Stimulated activated memory B cell treated with anti-CD40 and anti-IgM and Interleukin-4, amounts not matched to agents 10 μg/mL and 1 μg/mL and 100 μg/mL, for 72 hours (primary cell): ENCODE measurements at places on chromosomes 3 and 15.

GRCh38 chr15:65981837-65982626 lies 112.7 kb downstream of the RAB11A start:
- peak; percentile 88 for ATAC-seq

GRCh38 chr3:86563400-86563970 lies 427.5 kb downstream of the VGLL3 start:
- ATAC-seq = no peak

DNA sequence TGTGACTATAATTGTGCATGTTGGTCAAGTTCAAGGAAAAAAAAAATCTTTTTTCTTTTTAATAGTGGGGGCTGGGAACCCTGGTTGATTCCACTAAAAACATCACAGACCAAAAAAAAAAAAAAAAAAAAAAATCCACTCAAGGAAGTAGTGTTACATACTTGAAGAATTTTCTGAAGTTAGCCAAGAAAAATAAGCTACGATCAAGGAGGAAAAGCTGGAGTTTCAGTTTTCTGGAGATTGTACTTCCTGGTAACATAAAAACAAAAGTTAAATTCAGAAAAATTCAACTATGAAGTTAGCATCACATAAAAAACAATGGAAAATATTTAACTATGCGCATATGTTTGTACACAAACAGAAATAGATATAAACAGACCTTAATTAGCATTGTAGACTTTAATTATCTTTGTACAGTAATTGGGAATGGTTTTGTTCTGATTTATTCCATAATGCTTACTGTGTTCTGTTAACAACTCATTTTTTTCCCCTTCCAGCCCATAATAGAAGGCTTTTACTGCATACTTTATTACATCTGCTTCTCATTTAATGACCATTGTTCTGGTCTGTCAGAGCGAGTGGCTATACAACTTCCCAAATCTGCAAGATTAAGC lies 194.3 kb downstream of the RORA start:
- no peak for ATAC-seq

GRCh38 chr15:68208136-68208535 lies 3.0 kb upstream of the CALML4 start:
- ATAC-seq = no peak

GRCh38 chr3:108301695-108302404 lies 5.5 kb downstream of the HHLA2 start:
- peak; percentile 74 for ATAC-seq

GRCh38 chr3:187957582-187957981 lies 196.4 kb upstream of the LPP start:
- no peak for ATAC-seq

GRCh38 chr15:73568564-73569280 lies 64.5 kb downstream of the NPTN start:
- no peak for ATAC-seq

GRCh38 chr3:882533-882932 lies 210.3 kb upstream of the CNTN6 start:
- no peak for ATAC-seq

DNA sequence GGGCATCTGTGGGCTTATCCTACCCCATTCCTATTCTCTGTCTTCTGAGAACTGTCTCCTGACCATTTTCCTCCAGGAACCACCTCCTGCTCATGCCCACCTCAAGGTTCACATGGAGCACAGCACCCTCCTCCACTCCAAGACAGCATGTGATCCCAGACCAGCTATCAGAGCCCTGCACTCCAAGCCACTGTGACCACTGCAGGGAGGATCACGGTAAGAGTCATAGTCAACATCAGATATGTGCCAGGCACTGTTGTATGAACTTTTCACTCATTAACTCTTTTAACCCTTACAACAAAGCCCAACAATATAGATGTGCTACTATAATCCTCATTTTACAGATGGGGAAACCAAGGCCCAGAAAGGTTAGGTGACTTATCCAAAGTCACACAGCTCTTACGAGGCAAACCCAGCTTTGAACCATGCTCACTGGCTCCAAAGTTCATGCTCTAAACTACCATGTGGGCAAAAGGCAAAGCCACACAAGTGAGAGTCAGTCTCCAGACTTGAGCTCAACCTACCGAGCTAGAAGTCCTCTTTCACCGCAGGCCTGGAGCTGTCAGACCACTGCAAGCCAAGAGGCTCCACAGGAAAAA lies 115.1 kb upstream of the IQSEC1 start:
- ATAC-seq = no peak

- no peak for ATAC-seq
Observed at GRCh38 chr3:185843126-185843525, 18.3 kb upstream of the IGF2BP2 start.

- ATAC-seq = no peak
Observed at GRCh38 chr15:41004490-41004889, 51.2 kb downstream of the CHAC1 start.

DNA sequence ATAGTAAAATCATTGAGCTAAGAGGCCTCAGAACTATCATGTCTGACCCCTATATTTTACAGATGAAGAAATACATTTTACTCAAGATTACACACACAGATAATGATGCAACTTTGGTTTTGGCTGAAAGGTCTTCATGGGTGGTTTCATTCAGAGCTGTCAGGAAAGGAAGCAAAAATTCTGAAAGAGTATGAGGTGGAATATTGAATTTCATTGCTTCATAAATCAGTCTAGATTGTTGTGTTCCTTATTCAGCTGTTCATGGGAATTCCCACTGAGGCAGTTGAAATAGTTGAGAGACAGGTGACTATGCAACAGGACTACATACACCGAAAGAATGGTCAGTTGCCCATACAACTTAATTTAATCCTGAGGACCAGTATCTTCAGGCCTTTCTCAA lies 39.4 kb downstream of the CD200 start:
- no peak for ATAC-seq

DNA sequence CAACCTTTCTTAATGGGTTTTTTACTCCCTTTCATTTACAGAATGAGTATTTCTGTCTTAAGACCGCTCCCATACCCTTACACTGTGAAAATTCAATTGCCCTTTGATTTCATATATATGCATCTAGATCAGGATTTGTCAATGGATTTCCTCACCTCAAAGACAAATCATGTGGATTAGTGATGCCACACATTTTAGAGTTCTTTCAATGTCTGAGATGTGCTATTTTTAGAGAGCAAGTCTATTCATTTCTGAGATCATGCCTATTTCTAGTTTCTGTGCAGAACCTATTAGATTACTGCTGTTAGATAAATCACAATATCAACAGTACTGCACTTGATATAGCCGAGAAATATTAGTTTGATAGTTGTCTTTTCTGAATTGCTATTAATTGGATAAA lies 137.3 kb downstream of the GABRB3 start:
- ATAC-seq = no peak

GRCh38 chr3:55147856-55148720 lies 220.2 kb upstream of the LRTM1 start:
- no peak for ATAC-seq

DNA sequence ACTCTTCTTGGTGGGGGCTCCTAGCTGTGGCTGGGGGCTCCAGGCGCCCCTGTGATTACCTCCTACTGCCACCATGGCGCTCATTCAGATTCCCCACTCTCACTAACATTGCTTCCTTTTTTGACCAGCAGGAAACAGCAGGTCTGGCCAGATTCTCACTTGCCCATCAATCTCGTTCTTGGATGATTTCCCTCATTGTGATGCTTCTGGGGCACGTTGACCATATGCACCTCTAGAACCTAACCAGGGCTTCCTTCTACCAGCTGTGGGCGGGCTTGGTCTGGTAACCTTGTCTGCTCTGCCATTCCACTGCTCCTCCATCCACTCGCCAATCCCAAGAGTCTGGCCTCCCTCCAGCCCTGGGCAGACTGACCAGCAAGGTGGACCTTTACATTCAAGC lies 35.9 kb upstream of the PTPN23 start:
- no peak for ATAC-seq

GRCh38 chr3:11507719-11508118 lies 136.0 kb downstream of the VGLL4 start:
- no peak for ATAC-seq

DNA sequence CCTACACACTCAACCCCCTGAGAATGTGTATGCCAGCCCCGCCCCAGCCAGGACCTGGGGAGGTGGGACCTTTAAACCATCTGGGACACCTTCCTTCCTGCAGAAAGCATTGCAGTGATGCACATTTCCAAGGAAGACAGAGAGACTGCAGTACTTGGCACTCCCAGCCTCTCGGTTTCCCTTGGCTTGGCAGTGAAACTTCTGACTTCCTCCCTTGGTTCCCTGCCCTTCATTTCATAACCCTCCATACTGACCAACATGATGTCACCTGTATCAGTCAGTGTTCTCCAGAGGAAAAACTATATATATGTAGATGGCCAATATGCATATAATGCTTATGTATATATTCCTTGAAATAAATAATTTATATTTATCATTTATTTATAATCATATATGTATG lies 103.2 kb downstream of the SST start:
- no peak for ATAC-seq

DNA sequence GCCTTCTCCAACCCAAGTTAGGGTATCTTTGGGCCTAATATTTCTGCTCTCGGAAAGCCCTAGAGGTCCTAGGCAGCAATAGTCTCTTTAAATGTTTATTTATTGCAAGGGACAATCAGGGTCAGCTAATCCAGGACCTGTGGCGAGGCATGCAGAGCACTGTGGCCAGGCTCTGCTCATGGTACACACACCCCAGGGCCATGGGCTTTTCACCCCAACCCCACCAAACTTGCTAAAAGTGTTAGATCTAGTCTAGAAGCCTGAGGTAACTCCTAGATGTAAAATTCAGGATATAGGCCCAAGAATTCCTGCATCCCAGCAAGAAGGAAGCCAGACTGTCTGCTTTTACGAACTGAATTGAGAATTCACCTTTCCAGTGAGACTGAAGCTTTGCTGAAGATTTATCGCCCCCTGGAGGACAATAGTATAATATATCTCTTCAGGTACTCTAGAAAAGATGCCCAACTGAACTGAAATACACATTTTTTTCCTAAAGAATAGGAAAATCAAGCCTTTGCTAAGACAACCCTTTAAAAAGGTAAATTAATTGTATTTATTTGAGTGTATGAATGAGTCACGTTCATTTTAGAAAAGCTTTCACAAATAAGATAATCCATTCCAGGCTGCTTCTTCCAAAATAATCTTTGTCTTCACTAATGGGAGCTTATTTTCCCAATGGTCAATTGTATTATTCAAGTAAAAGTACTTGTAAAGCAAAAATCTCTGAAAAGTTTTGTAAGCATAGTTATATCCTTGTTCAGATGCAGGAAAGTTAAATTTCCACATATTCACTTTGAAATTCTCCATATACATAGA lies 89.8 kb downstream of the LRRC3B start:
- no peak for ATAC-seq

DNA sequence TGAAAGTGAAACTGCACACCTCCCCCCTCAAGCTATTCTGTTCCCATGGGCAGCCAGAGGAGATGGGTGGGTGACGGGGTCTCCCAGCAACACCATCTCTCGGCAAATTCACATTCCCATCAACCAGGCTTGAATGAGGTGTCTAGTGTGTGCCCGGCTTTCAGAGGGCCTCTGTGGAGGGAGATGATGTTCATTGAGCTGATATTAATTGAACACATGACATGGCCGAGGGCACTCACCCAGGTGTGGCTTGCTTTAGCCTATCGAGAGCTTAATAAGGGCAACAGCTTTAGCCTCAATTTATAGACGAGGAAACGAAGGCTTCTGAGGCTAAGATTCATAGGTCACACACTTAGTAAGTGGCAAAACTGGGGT lies 288.0 kb downstream of the UACA start:
- no peak for ATAC-seq

DNA sequence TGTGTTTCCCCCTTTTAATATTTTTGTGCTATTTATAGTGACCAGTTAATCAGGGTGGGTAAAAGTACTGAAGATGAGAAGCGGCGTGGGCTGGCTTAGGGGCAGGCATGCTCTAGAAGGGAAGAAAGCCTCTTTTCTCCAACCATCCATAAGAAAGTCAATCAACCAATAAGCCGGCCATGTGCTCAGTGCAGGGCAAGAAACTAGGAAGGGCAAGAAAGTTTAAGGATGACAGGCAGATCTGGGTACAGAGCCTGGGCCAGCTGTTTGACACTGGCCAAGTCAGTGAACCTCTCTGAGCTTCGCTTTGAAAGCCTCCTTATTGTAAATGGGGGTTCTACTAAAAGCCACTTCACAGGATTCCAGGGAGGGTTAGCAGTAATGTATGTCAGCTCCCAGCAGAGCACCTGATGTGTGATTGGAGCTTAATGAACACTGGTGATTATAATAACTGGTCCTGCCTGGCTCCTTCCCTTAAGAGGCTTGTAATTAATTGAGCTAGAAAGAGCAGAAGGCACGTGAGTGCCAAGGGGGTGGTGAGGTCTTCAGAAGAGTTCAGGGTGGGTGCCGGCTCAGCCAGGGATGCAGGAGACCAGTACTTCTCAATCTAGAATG lies 5.7 kb upstream of the CHRNA3 start:
- ATAC-seq = no peak

DNA sequence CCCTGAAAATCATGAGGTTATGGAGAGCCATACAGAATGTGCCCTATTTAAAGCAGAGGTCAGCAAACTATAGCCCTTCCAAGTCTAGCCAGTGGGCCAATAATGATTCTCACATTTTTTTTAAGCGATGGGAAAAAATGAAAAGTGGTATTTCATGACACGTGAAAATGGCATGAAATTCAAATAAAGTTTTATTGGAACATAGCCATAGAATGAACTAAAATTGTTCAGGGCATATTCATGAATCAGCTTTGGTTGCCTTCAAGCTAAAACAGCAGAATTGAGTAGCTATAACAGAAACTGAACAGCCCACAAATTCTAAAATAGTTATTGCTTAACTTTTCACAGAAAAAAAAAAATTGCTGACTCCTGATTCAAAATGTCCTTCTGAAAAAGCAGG lies 104.5 kb downstream of the TFG start:
- ATAC-seq = no peak

DNA sequence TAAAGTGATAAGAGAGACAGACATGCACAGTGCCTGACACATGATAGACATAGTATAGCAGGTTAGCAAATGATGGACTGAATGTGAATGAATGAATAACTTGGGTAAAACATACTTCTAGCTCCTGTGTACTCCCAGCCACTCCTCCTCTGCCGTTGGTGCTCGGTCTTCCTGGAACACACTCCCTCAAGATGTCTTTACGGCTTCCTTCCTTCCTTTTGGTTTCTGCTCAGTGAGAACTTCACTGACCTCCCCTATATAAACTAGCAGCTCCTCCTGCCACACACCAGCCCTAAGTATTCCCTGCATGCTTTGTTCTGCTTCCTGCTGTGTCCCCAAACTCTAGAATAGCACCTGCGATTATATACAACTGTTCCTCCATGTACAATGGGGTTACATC lies 50.2 kb downstream of the RAD54L2 start:
- no peak for ATAC-seq

- no peak for ATAC-seq
Observed at GRCh38 chr3:127525373-127525772, 65.2 kb downstream of the TPRA1 start.

DNA sequence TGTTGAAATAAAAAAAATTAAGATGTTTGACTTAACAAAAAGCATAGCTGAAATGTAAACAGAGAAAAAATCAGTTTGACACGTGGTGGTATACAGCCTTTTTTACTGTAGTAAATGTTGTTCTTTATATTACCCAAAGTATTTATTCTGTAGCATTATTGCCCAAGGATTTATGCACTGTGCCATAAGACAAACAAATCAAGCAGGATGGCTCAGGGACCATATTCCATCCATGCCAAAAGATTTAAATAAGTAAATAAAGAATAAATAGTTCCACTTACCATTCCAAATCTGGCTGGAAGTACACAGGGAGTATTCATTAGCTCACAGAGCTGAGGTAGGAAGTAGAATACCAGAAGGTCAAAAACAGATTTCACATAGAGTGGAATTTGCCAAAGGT lies 666.7 kb upstream of the CADM2 start:
- no peak for ATAC-seq
